CD4-positive, alpha-beta memory T cell (primary cell): ENCODE measurements at places on chromosomes 12 and 14.

- DNase-seq = no peak
Measured at GRCh38 chr14:68967459-68967940, 11.6 kb downstream of the ACTN1 start.

- DNase-seq = no peak
Measured at GRCh38 chr14:71339650-71340415, 432.6 kb downstream of the PCNX1 start.

DNA sequence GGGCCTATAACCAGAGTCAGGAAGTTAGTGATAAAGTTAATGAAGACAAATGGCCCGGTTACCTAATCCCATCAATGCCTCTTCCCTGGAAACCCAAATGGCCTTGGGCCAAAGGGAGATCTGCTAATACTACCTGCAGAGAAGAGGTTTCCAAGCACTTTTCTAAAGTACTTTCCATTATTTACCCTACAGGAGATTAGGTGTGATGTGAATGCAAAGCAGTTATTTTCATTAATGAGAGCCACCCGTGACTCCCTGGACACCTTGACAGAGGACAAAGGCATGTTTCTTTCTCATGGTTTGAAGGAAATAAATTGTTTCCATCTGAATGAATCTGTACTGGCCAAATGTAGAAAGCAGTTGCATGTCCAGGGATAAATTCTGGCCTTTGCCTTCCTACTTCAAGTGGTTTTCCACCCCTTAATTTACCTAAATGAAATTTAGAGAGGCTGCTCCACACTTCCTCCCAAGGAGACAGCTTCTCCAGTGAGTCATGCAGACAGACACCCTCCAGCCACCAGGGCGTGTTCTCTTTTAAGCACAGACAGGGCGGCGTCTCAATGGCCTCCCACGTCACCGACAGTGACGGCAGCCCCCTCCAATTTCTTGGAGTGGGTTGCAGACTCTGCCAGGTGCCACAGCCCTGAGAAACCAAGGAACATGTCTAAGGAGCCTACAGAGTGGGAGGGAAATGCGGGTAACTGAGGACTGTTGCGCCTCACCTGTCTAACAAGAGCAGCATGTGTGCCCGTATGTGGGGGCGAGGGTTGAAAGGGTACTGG lies 43.9 kb upstream of the GNPNAT1 start:
- no peak for DNase-seq

GRCh38 chr14:31196839-31197492 lies 10.6 kb downstream of the HECTD1 start:
- DNase-seq = no peak

- DNase-seq = no peak
Measured at GRCh38 chr14:37637341-37637740, 41.9 kb downstream of the TTC6 start.

- no peak for DNase-seq
Measured at GRCh38 chr12:120846721-120847120, 57.4 kb downstream of the SPPL3 start.

GRCh38 chr14:67492538-67492937 lies 4.0 kb upstream of the TMEM229B start:
- no peak for DNase-seq

GRCh38 chr12:47941871-47942613 lies 21.4 kb upstream of the TMEM106C start:
- peak; percentile 37 for DNase-seq

- no peak for DNase-seq
Measured at GRCh38 chr12:27305673-27306456, 26.8 kb upstream of the BMAL2 start.

DNA sequence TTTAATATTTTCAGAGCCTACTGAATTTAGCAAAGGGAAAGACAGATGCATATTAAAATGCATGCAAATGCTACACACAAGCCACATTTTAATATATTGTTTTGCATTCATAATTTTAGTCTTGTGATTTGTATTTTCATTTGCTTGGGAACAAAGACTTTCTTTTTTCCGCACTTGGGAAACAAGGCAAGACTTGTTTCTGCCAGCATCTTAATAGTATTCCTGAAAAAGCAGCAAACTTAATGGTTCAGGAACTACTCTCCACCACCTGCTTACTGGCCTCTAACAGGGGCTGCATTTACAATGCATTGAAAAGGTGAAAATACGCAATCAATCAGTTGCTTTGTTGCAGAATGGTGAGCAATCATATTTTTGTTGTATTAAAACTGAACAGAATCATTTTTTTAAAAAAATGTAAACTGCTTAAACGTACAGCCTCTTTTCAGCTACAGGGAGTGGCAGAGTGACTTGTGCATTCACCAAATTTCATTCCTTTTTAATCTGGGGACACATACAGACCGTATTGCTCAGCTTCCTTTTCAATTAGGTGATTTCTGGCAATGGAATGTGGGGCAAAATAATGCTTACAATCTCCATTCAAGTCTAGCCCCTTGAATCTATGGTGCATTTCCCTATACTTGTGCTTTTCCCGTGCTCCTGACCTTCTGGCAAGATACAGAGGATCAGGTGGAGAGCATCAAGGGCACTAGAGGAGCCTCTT lies 144.1 kb upstream of the BTG1 start:
- no peak for DNase-seq

- DNase-seq = no peak
Measured at GRCh38 chr14:66509874-66510273, 1.9 kb downstream of the GPHN start.
